Activated CD4-positive, alpha-beta T cell treated with anti-CD3 and anti-CD28 coated beads, Interleukin-2, amount 50 U/mL, for 4 hours (primary cell): ENCODE measurements at places on chromosomes 5 and 9.

DNA sequence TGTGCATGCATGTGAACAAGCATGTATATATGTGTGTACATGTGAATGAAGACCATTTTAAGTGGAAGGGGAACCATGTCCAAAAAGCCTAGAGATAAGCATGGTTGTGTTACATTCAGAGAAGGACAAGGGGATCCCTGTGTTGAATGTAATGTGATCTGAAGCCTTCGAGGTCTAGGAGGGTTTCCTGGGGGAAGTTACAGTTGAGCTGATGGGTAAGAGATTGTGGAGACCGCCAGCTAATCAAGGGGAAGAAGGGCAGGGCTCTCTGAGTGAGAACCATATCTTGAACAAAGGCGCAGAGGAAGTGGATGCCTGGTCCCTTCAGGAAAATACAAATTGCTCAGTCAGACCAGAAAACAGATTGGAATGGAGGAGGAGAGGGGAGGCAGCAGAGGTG lies 45.5 kb upstream of the TNFSF15 start:
- DNase-seq: no peak

GRCh38 chr9:134993416-134993815 lies 75.7 kb upstream of the FCN1 start:
- DNase-seq: no peak

DNA sequence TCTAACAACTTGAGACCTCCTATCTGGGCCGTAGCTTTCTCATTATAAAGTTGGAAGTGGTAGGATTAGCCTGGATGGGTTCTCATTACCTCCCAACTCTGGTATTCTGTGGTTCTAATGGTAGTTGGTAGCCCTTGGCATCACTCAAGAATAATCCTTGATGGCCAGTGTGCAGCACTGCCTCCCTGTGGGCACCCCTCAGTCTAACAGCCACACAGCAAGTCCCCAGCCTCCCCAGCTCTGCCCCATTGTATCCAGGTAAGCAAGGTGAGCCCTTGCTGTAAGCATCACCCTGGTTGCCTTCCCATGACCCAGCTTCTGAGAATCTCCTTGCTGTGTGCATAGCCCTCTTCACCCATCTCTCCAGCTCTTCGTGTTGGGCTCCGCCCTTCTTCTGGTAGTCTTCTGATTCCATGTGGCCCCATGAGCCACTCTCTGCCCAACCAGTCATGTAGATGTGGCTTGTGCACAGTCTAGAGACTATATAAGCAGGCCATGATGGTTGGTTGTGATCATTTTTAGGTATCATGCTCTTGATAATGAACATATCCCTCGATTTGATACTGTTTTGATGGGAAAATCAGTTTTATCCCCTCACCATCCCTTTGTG lies 57.6 kb upstream of the GRHPR start:
- no peak for DNase-seq

- DNase-seq: no peak
Observed at GRCh38 chr5:96087939-96088338, 126.3 kb upstream of the ELL2 start.

DNA sequence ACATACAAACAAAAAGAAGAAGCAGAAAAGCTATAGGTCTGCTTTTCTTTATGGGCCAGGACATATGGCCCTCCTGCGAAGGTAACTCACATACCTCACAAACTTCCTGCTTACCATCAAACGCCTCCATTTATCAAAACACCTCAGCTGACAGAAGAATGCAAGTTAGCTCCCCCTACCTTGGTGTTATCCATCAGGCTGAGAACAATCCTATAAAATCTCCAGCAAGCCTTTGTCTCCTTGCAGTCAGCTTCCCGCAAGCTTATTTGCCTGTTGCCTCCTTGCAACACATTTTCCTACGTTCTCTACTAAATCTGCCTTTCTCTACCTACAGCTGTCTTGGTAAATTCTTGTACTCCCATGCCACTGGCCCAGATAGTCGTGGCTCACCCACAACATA lies 22.7 kb upstream of the PCA3 start:
- no peak for DNase-seq

DNA sequence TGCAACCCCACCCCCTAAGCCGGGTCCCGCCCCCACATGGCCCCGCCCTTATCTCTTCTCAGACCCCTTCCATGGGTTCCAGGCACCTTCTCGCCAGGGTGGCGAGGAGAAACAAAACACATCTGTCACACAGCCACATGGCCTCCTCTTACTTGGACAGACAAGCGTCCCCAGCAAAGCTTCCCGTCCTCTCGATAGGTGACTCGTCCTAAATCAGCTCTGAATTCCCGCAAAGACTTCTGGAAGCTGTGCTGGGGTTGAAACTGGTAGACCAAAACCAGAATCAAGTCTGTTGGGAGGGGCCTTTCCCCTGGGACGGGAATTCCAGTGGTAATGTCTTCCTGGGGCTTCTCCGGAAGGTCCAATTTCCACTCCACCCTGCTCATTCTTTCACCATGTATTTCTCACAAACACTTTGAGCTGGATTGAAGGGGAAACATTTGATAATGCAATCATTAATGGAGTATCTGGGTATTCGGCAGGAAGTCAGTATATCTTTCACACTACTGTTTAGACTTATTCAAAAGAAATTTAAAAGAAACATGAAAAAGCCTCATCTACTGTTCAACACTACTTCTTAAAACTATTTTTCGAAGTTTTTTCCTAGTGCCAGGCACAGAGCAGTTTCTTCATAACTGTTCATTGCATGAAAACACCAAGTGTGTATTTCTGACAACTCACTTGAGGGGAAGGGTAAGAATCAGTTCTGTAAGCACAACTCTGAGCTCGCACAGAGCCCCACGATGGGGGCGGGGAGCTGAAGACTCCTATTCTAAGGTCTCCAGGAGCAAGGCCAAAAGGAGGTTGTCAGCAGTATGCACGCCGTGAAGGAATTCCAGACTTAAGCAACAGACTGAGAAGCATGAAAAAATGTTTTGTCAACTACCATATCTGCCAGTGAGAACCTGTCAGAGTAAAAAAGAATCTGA lies 644 bp upstream of the CTNNAL1 start:
- no peak for DNase-seq

- DNase-seq: no peak
Observed at GRCh38 chr5:102813740-102814139, 58.6 kb downstream of the PAM start.

GRCh38 chr5:132237141-132237540 lies 9.5 kb upstream of the P4HA2 start:
- DNase-seq: no peak

DNA sequence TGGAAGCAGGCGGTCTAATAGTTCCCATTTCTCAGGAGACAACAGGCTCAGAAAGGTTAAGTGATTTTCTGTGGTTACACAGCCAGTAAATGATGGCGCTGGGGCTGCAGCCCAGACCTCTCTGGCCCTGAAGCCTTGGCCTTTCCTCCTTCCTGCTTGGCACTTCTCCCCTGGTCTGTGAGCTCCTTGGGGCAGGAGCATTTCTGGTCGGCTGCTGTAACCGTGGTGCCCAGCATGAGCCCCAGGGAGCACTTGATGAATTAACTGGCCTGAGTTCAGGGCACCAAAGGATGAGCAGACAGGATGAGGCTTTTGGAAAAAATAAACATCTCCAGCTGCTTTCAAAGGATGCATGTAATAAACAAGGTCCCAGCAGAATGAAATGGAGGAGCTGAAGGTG lies 30.2 kb downstream of the CDHR2 start:
- DNase-seq: no peak

GRCh38 chr5:59767681-59768151 lies 125.8 kb downstream of the PDE4D start:
- DNase-seq: no peak

GRCh38 chr5:107646418-107646817 lies 24.3 kb downstream of the EFNA5 start:
- no peak for DNase-seq
